ENCODE measurements at places on chromosomes 3 and 15.

GRCh38 chr3:180409170-180409569 is 192.8 kb upstream of the TTC14 start:
- DNase-seq: no peak

DNA sequence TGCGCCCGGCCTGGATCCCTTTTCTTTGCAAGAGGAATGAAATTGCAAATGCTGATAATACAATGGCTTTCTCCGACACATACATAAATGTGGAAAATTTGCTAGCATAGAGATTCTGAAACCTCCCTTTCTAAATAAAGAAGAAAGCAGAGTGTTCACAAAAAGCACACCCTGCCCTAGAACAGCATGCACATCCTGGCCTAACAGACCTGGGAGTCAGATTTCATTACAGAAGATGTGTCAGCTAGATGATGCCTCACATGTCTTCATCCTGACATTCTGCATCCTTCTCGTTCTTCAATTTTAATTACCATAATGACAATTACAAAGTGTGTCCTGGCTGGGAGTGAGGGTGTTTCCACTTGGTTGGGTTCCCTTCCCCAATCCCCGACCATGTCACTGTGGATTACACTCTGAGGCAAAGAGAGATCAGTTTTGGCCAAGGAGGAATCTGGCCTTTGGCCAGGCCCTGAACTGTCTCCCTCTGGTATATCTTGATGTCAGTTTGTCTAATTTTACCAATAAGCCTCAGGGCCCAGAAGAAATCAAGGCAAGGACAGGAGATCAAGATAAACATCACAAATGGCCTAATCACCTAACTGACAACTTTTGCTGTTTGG is 104.9 kb upstream of the SPATA12 start:
- no peak for DNase-seq

GRCh38 chr3:136949146-136949545 is 8.6 kb upstream of the IL20RB start:
- no peak for DNase-seq

GRCh38 chr3:70108072-70108471 is 108.5 kb downstream of the SAMMSON start:
- no peak for DNase-seq

All from pulmonary artery endothelial cell (primary cell).